ENCODE measurements at places on chromosomes 12 and 14.
A peak's percentile ranks its signal among the peaks of the same experiment; 100 is the strongest.

GRCh38 chr12:56119361-56119796 lies 1.3 kb downstream of the ZC3H10 start:
- DNase-seq: peak; percentile 66

- DNase-seq: no peak
Observed at GRCh38 chr14:73567358-73567757, 1.7 kb upstream of the ACOT2 start.

- no peak for DNase-seq
Observed at GRCh38 chr12:114938487-114939210, 254.7 kb upstream of the TBX3 start.

GRCh38 chr12:108390495-108391203 lies 51.5 kb upstream of the CMKLR1 start:
- DNase-seq: no peak

DNA sequence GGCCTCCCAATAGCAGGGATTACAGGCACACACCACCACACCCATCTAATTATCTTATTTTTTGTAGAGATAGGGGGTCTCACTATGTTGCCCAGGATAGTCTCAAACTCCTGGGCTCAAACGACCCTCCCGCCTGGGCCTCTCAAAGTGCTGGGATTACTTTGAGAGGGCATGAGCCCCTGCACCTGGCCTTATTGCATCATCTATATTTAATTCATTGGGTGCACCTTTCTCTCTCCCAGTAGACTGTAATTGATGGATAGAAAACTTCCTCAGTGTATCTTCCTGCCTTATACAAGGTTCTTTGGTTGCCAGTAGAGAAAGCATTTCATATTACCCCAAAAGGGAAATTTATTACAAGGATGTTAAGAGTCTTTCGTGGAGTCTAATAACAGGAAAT lies 8.9 kb upstream of the MORN3 start:
- no peak for DNase-seq

- DNase-seq: peak; percentile 53
Observed at GRCh38 chr12:131511391-131511802, 199.5 kb upstream of the SFSWAP start.

GRCh38 chr14:79947440-79948054 lies 263.8 kb downstream of the DIO2 start:
- no peak for DNase-seq

- no peak for DNase-seq
Observed at GRCh38 chr12:131434208-131435125, 276.4 kb upstream of the SFSWAP start.

- DNase-seq: no peak
Observed at GRCh38 chr12:5505116-5505515, 73.2 kb downstream of the NTF3 start.

GRCh38 chr12:27801630-27802029 lies 21.6 kb upstream of the MANSC4 start:
- no peak for DNase-seq

GRCh38 chr12:87618199-87618598 lies 411.0 kb downstream of the C12orf50 start:
- no peak for DNase-seq

GRCh38 chr12:26187014-26187798 lies 8.2 kb upstream of the SSPN start:
- DNase-seq: no peak

DNA sequence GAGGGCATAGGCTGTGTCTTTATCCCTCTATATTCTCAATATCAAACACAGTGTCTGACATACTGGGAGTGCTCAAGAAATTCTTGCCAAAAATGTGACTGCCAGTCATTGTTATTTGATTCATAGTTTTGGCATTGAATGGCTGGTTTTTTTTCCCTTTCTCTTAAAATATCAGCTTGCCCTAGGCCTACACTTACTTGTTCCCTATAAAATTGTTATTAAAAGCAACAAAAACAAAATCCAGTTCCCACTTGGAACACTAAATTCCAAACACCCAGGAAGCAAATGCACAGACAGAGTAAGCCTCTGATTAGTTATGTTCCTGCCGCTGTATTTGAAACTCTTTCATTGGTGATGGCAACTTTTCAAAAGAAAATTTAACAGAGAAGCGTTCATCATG lies 110.7 kb downstream of the WIF1 start:
- no peak for DNase-seq

GRCh38 chr12:123935956-123936355 lies 36.7 kb downstream of the CCDC92 start:
- no peak for DNase-seq

- DNase-seq: no peak
Observed at GRCh38 chr12:67026487-67027246, 242.5 kb upstream of the CAND1 start.

- DNase-seq: no peak
Observed at GRCh38 chr12:48779869-48780268, 9.0 kb downstream of the ADCY6 start.

GRCh38 chr12:65333649-65334048 lies 55.2 kb downstream of the MSRB3 start:
- no peak for DNase-seq

- DNase-seq: no peak
Observed at GRCh38 chr12:13183620-13184019, 12.9 kb upstream of the EMP1 start.

DNA sequence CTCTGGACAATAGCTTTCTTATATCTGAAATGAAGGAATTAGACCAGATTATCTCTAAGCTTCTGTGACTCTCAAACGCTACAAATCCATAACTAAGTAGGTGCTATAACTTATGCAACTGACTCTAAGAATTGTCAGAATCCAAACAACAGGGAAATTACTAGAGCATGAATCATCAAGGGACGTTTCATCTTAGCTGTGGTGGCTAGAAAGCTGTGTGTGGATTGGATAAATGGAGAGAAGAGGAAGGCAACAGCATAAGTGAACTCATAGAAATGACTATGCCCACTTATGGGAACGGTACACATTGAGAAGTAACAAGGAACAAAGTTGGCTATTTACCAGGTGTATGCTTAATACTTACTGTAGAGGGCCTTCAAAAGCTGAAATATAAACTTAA lies 96.0 kb upstream of the NEDD1 start:
- DNase-seq: no peak

DNA sequence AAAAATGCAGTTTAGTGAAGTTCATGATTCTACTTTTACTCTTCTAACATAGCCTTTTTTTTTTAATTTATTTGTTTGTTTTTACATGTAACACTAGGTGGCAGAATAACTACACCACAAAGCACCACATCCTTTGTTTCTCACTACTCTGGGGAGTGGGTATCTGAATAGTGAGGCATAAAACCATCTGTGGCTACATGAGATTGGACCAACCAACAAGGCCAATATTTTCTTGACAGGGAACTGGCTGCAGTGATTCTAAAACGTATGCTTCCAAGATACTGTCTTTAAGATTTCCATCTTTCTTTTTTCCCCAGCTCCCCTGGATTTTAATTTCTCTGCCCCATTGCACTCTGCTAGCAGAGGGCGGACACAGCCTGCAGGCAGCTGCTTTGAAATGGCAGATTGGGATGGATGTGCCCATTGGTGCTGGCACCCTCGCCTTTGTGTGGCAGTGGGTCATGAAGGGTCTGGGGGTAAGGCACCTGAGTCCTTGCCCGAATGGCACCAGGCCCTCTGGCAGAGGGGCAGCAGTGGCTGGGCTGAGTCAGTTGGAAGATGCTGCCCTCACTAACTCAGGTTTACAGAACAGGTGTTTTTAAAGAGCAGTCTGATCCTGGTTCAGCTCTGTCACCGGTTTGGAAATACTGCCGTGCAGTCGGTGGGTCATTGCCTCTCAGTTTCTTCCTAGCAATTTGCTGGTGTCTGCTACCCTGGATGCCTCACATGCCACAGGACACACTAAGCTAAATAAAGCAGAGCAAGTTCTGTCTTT lies 429.1 kb downstream of the RAD51B start:
- no peak for DNase-seq

DNA sequence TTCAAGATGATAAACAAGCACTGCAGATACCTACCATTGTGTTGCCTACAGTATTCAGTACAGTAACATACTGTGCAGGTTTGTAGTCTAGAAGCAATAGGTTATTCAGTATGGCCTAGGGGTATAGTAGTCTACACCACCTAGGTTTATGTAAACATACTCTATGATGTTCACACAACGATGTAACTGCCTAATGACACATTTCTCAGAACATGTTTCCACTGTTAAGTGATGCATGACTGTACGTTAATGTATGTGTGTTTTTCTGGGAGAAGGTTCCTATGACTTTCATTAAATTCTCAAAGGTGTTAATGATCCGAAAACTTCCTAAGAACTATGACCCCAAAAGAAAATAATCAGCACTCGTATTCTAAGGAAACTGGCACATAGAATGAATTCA lies 20.9 kb upstream of the CALM1 start:
- no peak for DNase-seq

- DNase-seq: no peak
Observed at GRCh38 chr12:98439471-98439951, 75.9 kb upstream of the TMPO start.

- no peak for DNase-seq
Observed at GRCh38 chr12:65168681-65169319, 583 bp upstream of the LEMD3 start.

GRCh38 chr14:100039903-100040302 lies 25.3 kb upstream of the EVL start:
- DNase-seq: no peak

- no peak for DNase-seq
Observed at GRCh38 chr12:110728628-110729027, 14.1 kb downstream of the PPP1CC start.

GRCh38 chr12:78018171-78018910 lies 187.6 kb downstream of the NAV3 start:
- no peak for DNase-seq

All from CD8-positive, alpha-beta memory T cell (primary cell).